ENCODE measurements at places on chromosomes 1 and 21.

- DNase-seq, result no peak
Observed at GRCh38 chr1:89771991-89772560, 48.8 kb upstream of the LRRC8D start.

GRCh38 chr1:11229203-11229602, 33.1 kb downstream of the MTOR start:
- no peak for DNase-seq

DNA sequence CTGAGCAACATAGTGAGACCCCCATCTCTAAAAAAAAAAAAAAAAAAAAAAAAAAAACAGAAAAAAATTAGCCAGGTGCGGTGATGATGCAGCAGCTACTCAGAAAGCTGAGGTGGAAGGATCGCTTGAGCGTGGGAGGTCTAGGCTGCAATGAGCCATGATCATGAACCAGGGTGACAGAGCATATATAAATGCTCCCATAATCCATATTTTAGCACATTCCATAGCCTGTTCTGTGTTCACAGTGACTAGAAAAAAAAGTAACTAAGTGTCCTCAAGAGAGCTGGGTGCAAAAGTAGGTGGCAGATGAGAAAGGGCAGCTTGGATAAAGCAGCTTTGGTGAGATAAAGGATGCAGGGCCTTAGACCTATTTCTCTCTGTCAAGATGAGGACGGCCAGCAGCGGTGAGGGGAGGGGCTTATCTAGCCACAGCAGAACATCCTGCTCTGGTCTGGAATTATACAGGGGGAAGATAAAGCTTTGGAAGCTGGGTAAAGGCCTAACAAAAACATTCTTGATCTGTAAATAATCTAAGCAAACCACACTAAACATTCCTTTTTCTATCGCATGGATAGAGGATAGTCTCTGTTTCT, 205.3 kb downstream of the DAB1 start:
- DNase-seq, result no peak

DNA sequence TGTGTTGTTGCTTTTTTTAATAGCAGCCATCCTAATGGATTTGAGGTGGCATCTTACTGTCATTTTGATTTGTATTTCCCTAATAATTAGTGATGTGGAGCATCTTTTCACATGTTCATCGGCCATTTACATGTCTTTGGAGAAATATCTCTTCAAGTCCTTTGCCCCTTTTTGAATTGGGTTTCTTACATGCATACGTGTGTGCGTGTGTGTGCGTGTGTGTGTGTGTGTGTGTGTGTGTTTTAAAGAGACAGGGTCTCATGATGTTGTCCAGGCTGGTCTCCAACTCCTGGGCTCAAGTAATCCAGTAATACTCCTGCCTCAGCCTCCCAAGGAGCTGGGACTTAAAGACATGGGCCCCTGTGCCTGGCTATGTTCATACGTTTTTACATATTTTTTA, 9.5 kb downstream of the PKNOX1 start:
- DNase-seq, result no peak

DNA sequence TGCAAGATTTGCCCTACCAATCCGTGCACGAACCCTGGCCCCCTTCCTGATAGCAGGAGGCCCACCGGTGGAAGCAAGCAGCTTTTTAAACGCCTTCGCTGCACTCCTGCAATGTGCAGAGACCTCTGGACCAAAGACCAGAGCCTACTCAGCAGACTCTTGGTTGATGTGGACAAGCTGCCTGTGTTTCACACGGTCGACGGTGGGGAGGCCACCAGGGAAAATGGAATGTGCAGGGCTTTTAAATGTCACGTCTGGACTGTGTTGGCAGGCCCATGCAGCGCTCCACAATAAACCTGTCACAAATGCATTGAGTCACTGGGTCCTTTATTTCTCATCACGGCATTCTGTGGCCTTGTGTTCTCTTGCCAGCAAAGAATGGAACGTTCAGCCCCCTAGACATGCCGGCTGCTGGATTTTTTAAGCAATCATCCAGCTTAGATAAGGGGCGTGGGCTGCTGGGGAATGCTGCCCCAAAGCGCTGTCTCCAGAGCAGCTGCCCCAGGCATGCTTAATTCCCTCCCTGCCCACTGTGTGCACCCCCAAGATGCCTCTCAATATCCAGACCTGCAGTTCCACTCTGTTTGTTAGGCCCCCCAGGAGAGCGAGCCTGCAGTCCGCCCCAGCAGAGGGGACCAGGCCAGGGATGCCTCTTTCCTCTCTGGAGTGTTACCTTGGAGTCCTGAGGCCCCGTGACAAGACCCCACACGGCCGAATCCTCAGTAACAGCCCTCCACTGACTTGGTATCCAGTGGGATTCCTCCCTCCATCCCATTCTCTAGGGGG, 71.3 kb downstream of the ATP5PO start:
- DNase-seq, result no peak

GRCh38 chr1:221011145-221011544, 131.9 kb downstream of the HLX start:
- DNase-seq, result no peak

DNA sequence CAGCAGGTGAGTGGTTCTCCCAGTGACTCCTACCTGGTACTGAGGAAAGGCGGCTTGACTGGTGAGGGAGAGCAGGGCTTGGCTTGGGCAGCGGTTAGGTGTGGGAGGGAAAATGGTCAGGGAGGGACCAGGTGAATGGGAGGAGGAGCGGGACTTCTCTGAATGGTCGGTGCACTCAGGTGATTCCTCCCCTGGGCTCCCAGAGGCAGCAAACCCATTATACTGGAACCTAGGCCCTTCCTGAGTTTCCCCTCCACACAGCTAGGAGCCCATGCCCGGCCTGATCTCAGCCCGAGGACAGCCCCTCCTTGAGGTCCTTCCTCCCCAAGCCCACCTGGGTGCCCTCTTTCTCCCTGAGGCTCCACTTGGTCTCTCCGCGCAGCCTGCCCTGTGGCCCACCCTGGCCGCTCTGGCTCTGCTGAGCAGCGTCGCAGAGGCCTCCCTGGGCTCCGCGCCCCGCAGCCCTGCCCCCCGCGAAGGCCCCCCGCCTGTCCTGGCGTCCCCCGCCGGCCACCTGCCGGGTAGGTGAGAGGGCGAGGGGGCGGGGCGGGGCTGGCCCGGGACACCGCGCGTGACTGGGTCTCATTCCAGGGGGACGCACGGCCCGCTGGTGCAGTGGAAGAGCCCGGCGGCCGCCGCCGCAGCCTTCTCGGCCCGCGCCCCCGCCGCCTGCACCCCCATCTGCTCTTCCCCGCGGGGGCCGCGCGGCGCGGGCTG, 2.3 kb downstream of the ARTN start:
- no peak for DNase-seq

DNA sequence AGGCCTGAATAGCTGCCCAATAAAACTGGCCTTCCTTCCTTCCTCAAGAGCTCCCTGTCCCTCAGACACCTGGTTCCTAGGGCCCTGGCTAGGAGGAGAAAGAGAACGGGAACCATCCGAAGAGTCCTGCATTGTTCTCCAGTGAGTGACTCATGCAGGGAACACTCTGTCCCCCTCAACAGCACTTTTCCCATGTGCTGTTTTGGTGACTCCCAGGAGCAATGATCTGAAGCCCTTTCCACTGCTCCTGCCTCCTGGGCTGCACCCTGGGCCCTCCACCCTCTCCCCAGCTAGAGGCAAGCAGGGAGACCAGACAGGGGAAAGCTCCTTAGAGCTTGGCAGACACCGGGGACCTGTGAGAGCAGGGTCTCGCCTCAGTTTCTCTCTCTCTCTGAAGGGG, 18.9 kb downstream of the TNNT2 start:
- DNase-seq, result no peak

- DNase-seq, result no peak
Observed at GRCh38 chr1:76568573-76569238, 298.6 kb upstream of the ST6GALNAC5 start.

GRCh38 chr1:26478159-26478558, 5.9 kb downstream of the HMGN2 start:
- no peak for DNase-seq

- no peak for DNase-seq
Observed at GRCh38 chr1:85334962-85335361, 58.5 kb upstream of the BCL10 start.

DNA sequence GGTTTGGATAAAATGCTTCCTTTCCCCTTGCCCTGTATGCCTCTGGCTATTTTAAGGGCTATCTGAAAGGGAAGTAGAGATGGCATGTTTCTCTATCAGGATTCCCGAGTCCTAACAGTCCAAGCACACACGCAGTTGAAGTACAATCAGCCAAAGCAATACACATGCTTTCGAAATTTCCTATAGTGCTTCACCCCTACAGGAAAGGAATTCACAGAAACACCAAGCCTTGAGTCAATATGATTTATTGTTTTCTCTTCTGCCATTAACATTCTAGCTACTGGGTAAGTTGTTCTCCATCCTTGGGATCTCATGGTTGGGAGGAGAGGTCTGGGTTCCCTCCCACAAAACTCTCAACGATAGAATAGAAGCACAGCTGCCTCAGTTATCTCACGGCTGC, 8.7 kb downstream of the ITLN1 start:
- no peak for DNase-seq

DNA sequence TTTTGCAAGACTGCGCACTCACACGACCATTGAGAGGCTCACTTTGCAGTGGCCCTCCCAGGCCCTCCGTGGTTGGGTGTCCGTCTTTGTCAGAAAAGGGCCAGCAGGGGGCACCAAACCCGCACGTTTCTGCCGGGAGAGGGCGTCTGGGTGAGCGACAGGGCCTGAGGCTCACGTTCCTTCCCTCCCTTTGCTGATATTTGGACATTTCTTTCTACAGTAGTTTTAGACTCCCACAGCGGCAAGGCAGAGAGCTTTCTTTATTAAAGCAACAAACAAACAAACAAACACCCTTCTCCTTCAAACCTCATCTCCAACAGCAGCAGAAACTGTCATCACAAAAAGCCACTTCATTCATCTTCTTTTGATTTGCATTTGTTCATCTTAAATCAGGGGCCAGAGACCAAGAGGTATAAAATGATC, 79.2 kb upstream of the WDR26 start:
- DNase-seq, result peak; percentile 82

DNA sequence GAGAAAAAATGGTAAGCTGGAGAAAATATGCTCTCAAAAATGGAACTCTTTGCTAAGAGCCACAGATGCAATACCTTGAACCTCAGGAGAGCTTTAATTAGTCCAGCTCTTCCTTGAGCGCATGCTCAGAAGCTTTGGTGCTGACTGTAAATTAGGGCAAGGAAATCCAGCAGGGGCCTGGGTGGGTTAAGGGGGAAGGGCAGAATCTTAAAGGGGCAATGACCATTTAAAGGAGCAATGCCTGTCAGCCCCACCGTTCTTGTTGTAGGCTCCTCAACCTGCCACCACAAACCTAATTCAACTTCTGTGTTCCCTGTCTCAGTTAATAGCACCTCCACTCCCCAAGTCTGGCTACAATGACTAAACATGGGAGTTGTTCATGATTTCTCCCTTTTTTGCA, 6.8 kb upstream of the SLC22A15 start:
- no peak for DNase-seq

DNA sequence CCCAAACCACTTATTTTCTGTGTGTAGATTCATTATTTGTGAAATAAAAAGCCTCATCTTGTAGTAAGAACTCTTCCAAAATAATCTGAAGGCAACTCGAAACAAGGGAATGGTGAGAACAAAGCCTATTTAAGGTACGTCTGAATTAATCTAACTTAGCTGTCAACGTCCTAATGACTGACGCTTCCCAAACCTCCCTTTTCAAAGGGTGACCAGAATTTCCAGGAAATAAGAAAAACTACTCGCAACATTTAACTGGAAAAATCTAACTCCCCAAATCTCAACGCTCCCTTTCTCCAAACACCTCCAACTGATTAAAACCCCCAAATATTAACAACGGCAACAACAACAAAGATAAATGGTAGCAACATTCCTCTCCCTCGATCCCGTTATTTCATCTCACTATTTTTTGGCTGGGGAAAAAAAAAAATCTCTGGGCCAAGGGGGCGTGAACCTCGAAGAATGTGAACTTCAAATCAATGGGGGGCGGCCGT, 693 bp downstream of the SRSF10 start:
- no peak for DNase-seq

DNA sequence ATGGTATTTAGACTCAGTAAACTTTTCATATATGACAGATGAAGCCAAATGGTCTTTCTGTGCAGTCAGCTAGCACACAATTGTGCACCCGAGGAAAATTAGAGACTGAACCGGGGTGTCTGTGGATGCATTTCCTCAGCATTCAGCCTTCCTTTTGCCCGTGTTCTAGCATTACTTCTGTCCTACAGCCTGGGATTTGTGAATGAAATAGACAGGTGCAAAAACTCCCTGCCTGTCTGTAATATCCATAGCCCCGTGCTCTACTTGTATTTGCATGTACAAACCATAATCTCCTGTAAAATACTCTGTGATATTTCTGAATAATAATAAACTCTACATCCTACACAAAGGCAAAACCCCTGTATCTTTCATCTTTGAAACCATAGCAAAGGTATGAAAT, 64.8 kb upstream of the LGALS8 start:
- no peak for DNase-seq

DNA sequence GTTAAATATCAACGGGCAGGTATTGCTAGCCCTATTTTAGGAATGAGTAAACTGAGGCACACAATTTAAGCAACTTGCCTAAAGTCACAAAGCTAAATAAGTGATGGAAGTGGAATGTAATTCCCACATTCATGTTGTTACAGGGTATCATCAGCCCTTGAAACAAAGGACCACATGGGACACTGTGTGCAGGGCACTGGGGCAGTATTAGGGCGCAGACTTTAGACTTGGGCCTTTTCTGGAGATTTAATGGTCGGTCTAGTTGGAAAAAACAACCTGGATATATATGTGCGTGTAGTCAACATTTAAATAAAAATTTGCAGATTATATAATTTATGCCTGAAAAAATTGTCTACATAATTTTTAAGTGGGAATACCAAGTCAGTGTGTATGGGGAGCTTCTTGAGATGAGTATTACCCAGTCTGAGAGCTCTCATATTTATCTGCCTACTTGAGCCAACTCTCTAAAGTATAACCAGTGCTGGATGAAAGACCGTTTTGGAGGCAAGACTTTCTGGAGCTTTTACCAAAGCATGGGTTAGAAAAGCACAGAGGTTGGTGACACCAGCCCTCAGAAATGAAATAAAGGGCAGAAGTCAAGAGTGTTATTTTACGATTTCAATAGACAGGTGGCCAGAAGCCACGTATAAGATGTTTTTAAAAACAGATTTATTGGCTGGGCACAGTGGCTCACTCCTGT, 1.6 kb downstream of the KDM1A start:
- DNase-seq, result no peak

- DNase-seq, result no peak
Observed at GRCh38 chr1:92091625-92092024, 11.5 kb downstream of the BTBD8 start.

- DNase-seq, result no peak
Observed at GRCh38 chr1:107467286-107467685, 326.4 kb downstream of the NTNG1 start.

DNA sequence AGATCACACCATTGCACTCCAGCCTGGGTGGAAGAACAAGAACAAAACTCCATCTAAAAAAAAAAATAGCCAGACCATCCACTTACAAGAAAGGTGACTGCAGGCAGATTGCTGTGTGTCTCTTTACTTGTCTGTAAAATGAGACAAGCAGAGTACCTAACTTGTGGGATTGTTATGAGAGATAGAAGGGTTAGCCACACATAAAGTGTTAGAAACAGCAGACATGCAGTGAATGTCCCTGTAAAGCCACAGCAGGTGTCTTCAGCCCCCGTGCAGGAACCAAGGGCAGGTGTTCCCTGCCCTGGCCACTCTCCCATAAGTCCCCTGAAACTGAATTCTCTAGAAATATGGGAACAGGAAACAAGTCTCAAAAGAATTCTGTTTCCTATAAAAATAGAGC, 40.8 kb upstream of the EFHD2 start:
- DNase-seq, result no peak

- DNase-seq, result no peak
Observed at GRCh38 chr1:65531972-65532570, 111.6 kb downstream of the LEPR start.
